Naive B cell (primary cell): ENCODE measurements at places on chromosomes 4 and X.

DNA sequence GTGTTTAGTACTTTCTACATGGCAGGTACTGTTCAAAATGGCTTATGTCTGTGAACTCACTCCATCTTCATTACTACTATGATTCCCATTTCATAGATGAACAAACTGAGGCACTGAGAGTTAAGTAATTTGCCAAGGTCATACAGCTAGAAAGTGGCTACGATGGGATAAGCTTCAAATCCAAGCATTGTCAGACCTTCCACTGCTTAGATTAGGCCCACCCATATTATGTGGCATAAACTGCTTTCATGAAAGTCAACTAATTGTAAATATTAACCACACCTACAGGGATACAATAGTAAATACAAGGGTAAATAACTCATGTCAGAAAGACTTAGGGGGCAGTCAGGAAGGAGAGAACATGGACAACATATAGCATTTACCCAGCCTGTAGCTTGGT, 68.8 kb downstream of the SLITRK2 start:
- no peak for DNase-seq

DNA sequence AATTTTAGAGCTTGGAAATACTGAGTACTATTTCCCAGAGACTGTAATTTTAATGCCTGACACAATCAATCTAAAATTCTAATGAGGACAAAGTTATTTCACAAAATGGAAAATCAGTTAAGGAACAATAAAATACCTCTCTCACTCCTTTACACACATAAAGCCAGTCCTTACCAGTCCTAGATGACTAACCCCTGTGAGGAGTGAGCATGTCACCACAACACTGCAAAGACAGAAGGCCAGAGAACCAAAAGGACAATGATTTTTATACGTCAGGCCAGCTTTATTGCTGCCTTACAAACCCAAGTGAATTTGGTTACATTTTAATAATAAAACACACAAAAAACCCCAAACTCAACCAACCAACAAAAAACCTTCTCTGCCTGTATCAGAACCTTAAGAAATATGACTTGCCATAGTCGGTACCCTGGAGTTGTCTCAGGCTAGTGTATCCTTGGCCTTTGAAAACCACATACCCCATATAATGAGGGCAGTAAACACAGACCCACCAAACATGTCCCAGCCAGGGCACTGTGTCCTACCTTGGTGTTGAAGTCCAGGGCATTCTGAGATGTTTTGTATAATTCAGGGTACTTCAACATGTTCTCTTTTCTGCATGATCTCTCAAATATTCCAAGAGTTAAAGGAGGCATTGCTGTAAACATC, 57.6 kb downstream of the SHISA3 start:
- DNase-seq, result no peak

DNA sequence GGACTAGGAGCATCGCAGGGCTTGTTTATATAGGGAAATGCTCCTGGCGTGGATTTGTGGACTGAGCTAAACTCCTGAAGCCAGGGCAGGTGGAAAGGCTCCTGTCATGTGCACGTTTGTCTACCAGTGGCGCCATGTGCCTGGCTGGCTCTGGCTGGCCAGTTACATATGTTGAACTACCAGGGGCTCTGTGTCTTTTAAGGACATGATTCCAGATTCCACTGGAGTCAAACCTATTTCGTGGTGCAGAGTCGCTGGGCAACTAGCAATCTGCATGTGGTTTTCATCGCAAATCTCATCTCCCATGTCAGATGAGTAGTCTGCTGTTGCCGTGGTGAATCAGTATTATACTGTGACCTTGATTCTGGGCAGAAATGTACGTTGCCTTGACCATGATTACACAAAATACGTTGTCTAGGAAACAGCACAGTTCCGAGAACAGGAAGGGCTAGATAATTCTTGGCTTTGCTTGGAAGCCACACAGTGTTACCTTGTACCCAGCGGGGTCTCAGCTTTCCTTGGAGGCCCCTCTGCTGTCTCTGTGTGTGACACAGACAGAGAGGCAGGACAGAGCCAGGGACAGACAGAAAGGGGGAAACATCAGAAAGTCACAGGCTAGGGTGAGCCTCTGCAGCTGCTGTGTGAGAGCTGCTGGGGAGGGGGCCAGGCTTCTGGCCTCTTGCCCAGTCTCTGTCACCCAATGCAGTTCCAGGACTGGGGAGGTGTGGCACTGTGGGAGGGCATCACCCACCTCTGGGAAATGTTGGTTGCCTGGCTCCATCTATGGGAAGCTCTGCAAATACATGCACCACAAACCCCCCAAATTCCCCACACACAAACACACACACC, 19.2 kb downstream of the PNMA6E start:
- DNase-seq, result no peak

GRCh38 chr4:12712648-12713339, 771.3 kb downstream of the RAB28 start:
- DNase-seq, result no peak

GRCh38 chr4:157978680-157979361, 194.0 kb downstream of the GASK1B start:
- DNase-seq, result peak; percentile 8

- DNase-seq, result no peak
These were observed 164.4 kb downstream of the QDPR start for GRCh38 chr4:17347445-17347844.

- DNase-seq, result no peak
These were observed 14.4 kb upstream of the SORBS2 start for GRCh38 chr4:185826381-185826780.

DNA sequence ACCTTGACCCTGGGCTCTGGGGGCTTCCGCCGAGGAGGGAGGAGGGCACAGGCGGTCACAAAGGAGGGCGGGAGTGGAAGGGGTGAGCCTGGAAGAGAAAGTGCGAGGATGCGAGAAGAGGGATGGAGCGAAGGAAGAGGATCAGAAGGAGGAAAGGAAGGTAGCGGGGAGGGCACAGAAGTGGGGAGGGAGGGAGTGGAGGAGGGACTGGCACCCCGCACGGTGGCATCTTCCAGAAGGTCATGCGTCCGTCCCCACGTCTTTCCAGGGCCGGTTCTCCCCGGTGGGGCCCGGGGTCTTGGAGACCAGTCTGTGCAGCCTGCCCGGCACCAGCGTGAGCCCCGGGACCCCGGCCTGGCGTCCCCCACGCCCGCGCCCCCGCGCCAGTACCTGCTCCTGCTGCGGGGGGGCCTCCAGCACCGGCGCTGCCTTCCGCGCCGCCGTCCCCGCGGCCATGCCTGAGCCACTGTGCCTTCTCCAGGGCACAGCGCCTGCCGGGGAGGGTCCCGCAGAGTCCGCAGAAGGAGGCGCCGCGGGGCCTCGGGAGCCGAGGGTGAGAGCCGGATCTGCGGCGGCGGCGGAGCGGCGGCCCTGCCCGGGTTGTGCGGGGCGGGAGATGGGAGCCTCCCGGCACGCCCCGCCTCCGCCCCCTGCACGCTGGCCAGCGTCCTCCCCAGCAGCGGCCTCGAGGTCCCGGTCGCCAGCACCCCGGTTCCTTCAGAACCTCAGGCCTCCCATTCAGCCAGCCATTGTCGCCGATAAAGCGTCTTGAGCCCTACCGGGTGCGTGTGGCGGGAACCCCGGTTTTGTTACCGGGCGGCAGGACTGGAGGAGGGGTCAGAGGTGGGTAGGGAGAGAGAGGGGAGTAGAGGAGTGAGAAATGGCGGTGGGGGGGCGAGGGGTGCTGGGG, at the start of gene RNF175:
TSS of gene RNF175 (minus strand) at position 618 of the 910 bp plus-strand sequence. CDS start at position 456, 162 bp downstream.
- no peak for DNase-seq

DNA sequence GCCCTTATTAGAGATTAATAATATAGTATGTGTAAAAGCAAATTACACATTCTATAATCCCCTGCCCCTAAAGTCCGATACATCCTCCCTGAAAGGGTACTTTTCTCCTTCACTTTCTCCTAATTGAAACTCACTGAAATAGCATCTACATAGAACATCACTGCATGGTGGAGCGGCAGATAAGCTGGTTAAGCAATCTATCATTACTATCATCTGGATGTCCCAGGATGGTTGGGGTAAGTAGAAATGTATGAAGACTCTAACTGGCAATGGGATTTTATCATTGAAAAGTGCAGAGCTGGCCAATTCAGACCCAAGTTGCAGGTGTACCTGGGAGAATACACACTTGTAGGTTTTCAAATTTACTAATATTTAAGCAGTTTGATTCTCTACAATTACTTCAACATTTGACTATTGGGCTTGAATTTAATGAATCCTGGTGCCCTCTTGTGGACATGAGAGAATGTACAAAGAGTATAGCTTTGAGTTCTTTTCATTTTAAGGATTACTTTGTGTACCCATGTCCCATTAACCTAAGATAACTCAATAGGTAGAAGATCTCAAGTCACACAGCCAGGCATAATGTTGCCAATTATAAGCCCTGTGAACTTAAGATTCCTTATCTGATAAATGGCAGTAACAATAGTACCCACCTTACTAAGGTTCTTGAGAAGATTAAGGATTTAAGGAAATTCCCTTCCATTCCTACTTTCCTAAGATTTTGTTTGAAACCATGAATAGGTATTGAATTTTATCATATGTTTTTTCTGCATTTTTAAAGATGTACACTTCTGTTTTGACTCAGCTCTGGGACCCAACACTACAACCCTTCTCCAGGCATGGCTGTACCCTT, 69.8 kb downstream of the SHROOM3 start:
- peak; percentile 31 for DNase-seq

DNA sequence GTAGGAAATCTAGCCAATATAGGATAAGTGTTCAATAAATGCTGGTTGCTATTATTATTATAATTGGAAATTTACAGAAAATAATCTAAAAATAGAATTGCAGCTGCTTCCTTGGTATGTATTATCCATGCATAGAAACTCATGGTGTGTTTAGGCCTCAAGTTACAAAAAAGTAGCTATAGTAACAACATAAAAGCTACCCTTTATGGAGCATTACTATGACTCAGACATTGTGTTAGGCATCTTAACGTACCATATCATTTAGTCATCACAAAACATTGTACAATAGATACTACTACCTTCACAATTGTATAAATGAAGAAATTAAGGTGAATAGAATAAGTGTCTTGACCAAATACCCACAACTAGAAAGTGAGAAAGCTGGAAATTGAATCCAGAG, 126.9 kb upstream of the NRK start:
- DNase-seq, result no peak

- no peak for DNase-seq
These were observed 20.2 kb downstream of the ZCCHC13 start for GRCh38 chrX:74324131-74324530.

DNA sequence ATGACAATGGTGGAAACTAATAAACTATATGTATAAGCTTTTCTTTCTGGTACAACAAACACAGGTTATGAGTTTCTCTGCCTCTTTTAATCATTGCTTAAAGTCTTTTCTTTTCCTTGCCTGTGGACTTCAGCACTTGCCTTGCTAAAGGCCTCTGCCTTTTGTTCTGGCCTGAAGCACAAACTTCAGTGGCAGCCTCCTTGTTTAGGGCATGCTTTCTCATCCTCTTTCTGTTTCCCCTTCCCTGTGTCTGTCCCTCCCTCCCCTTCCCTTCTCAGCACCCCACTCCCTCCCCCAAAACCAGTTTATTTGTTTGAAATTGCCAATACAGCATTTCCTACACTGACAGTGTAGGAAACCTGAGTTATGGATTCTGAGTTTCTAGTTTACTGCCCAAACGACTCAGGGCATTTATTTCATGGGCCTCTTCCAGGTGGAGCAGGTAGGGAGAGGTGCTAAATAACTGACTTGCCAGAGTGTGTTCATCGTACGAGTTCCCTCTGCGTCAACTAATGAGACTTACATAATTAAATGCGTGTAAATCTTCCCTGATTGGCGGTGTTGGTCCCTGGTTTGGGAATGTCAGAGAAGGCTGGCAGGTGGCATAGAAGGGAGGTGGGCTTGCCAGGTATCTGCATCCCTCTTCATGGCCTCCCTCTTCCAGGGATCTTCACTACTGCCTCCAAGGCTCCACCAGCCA, 311.0 kb downstream of the FBXW7 start:
- DNase-seq, result no peak

DNA sequence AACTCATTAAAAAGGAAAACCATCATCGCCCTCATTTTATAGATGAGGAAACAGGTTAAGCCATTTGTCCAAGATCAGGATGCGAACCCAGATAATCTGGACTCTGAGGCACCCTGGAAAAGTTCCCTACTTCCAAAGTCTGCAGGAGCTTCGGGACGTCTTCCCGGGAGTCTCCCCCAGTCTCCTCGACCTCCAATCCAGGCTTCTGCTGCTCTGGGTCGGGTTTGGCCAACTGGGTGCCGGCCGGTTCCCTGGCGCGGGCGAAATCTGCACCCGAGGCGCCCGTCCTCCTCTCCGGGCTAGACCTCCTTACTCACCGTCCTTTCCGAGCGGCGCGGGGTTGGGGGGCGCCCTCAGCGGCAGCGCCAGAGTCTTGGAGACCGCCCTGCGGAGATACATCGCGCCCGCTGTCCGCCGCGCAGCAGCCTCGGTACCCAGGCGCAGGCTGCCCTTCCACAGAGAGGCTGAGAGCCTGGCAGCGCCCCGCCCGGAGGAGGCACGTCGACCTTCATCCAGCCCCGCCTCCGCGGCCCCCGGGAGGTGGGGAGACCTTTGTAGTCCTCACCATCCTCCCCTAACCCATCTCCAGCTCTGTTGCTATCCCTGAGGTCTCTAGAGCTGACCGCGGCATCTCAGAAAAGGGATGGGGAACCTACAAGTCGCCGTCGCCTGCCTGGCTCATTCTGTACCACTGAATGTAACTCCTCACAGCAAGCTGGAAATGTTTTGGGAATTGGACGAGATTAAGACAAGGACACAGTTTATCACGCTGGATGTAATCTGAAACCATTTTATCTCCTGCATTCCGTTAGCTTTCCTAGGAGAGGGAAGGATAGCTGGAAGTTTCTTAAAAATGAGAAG, at the start of gene MGARP:
TSS of gene MGARP (minus strand) at position 466 of the 861 bp plus-strand sequence. CDS start at position 399, 67 bp downstream.
- no peak for DNase-seq

DNA sequence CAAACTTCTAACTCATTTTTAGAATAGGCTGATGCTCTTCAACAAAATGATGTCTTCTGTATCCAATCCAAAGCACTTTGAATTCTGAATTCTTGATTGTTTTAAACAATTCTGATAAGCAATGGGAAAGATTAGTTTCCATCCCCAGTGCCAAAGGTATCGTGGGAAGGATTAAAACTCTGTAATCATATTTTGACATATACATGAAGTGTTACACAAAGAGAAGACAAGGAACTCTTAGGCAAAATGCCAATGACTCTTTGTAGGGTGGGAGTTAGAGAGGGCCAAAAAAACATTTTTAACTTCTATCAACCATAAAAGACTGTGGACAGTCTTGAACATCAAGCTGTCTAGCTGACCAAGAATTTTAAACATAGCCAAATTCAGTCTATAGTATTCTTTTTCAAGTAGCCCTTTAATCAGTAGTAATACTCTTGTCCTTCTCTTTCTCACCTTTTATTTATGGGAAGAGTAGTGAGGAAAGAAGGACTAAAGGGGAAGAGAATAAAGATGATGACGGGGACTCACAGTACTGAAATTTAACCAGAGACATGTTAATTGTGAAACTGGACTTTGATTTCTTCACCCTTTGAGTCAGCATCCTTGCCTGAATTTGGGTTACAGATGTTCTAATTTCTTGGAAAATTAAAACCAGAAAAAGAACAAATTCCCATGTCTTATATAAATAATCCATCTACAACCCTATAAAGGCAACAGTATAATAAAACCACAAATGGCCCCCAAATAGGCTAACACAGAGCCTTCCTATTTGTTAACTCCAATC, 51.8 kb upstream of the VEGFD start:
- DNase-seq, result no peak

- no peak for DNase-seq
These were observed 84.1 kb downstream of the TMEM164 start for GRCh38 chrX:110086916-110087484.

- DNase-seq, result peak; percentile 4
These were observed 654 bp upstream of the STS start for GRCh38 chrX:7146703-7147412.
